ENCODE measurements at places on chromosomes 3 and 15.

DNA sequence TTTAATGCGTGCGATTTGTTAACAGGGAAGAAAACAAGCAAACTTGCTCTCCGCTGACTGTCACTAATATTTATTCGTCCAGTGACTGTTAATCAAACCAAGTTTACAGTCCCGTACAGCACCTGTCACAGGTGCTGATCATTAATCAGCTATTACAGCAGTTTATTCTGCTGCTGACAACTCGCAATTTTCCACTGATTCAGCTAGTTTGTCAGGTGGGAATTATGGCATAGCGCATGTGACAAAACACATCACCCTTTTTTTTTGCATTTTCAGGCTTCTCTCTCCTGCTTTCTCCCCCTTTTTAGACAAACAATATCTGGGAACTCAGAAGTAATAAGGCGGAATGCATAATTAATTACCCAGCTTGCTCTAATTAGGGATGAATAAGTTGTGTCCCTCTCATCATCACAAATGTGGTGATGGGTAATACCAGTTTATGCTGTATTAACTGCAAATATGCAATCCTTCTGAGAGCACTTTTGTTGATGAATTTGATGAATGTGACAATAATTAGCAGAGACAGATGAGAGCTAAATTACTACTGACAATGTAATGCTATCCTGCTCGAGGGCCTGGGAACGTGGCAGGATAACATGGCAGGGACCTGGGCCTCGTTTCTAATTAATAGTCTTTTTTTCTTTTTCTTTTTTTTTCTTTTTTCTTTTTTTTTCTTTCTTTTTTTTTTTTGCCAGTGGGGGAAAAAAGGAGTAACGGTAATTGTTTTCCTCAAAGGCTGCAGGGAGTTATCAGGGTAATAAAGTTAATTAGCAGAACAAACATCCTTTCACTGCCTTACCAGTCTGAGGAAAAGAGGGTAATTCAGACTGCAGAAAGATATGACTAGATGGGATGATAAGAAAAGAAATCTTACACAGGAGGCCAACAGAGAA, 150.3 kb upstream of the SOX2 start:
- DNase-seq = no peak

DNA sequence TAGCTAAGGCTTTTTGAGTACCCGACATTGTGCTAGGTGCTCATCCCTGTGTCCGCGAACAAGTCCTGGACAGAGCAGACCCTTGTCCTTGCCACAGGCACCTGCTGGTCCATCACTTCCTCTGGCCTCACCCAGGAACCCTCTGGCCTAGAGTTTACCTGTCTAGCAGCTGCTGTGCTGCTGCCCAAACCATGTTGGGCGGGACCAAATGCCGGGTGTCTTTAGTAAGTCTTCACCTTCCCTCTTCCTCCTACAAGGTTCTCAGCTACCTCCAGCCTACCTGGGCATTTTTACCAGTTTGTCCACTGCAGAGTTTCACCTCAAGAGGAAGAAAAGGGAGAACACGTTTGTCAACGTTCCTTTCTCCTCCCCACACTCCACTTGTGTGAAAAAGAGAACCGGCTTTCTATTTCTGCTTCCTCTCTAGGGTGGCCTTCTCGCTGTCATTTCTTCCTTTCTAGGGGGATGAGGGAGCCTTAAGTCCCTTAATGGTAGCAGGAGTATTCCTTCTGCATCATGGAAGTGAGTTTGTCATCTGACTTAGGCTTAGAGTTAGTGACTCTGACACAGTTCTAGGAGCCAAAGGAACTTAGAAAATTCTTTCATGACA, 80.4 kb upstream of the GCNT3 start:
- DNase-seq = no peak

DNA sequence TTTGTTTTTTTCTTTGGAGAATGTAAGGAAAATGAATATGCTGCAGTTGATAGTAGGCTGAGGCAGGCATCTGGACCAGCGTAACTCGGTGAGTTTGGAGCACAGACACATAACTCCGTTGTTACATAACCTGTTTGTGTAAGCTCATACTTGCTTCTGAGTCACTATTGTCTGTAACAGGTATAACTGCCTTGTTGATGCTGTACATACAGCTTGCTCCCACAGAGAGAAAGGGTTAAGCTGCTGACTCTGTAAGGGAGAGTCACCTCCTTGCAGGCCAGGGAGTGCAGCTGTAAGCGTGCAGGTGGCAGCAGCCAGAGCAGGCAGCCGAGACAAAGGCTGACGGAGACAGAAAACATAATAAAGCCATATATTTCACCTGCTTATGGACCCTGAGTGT, 20.4 kb downstream of the RETNLB start:
- DNase-seq = no peak

GRCh38 chr3:31980530-31981205, 394 bp downstream of the OSBPL10 start:
- peak; percentile 72 for DNase-seq

- DNase-seq = no peak
Observed at GRCh38 chr3:40432793-40433192, 24.3 kb upstream of the RPL14 start.

DNA sequence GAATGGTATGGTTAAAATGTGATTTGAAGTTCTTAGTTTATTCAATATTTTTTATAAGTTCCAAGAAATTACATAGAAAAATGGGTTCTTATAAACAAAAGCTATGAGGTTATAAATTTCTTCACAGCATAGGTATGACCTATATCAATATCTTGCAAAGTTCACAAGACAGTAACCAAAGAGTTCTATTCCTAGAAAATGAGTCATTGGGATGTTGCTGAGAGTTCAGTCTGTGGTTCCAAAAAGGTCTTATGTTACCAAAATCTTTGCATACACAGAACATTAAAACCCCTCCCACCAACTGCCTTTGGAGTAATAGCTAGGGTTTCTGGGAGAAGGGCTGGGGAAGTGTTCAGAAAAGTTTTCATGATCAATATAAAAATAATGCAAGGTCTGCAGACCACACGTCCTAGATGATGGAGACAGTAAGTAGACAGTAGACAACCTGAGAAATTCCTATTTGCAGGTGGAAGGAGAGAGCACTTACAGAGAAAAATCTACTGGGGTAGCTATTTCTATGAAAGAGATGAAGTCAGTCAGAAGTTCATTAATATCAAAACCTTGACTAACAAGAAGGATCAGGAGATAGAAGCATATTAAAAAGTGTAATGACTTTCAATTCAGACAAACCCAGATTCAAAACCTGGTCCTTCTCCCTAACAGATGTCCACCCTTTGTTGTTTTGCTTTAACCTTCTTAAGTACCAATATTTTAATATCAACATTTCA, 279.3 kb downstream of the KCNH8 start:
- DNase-seq = no peak

DNA sequence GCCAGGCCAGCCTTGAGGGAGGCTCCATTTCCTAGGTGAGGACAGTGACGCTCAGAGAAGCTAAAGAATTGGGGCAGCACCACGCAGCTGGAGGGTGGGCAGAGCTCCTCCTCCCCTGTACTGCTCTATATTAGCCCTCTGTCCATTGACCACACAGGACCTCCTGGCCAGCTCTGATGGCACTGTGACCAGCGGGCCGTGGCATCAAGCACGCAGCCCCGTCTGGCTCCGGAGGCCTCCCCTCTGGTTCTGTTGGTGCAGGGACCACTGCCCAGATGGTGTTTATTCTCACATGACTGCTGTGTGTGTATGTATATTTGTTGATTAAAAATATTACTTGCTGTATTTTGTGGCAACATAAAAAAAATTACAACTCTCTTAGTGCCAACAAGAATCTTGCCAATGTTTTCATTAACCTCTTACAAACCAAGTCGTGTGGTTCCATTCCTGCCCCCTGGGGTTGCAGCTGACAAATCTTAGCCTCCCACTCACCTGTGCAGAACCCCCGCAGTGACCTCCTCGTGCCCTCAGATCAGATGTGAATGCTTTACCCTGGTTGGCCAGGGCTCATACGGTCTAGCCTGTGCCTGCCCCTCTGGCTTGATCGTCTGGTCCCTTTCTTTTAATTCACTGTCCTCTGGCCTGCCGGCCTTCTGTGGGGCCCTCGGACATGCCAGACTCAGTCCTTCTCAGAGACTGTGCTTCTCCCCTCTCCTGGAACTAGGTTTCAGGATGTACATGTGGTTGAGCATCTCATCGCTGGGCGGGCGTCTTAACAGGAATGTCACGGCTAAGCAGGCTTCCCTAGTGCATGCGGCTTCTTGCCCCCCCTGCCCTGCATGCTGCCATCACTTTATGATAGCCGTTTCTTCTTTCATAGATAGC, 14.8 kb downstream of the CHCHD6 start:
- DNase-seq = no peak

- no peak for DNase-seq
Observed at GRCh38 chr3:71936681-71937080, 151.7 kb upstream of the PROK2 start.

DNA sequence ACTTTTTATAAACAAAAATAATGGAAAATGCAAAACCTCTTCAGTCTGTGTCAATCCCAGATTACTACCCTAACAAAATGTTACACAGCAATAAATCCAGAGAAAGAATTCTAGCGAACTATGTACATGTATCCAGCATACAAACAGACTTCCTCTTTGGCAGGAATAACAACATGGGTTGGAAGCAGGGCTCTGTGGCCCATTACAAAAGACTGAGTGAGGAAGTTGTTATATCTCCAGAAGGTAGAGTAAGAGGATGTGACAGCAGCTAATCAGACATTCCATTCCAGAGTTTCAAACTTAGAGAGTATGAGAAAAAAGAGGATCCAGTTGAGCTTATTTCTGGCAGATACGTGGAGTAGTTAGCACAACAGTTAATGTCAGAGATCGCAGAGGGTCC, 294.0 kb upstream of the PLSCR5 start:
- no peak for DNase-seq

- no peak for DNase-seq
Observed at GRCh38 chr3:185067173-185067572, 85.7 kb downstream of the C3orf70 start.

- DNase-seq = no peak
Observed at GRCh38 chr3:39548282-39548681, 80.8 kb downstream of the MOBP start.

DNA sequence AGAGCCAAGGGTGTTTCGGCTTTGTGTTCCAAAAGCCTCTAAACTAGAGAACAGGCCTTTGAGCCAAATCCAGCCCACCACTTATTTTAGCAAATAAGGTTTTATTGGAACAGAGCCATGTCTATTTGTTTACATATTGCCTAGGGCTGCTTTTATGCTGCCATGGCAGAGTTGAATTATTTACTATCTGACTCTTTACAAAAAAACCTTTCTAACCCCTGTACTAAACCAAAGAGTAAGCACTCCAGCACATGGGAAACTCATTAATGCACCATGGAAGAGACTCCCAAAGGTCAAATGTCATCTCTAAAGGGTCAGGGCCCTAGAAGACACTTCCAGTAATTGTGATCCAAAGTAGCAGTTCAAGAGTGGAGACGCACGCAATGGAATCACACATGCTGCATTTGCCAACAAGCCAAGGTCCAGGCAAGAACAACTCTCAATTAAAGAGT, 22.3 kb downstream of the OSBPL10 start:
- no peak for DNase-seq

DNA sequence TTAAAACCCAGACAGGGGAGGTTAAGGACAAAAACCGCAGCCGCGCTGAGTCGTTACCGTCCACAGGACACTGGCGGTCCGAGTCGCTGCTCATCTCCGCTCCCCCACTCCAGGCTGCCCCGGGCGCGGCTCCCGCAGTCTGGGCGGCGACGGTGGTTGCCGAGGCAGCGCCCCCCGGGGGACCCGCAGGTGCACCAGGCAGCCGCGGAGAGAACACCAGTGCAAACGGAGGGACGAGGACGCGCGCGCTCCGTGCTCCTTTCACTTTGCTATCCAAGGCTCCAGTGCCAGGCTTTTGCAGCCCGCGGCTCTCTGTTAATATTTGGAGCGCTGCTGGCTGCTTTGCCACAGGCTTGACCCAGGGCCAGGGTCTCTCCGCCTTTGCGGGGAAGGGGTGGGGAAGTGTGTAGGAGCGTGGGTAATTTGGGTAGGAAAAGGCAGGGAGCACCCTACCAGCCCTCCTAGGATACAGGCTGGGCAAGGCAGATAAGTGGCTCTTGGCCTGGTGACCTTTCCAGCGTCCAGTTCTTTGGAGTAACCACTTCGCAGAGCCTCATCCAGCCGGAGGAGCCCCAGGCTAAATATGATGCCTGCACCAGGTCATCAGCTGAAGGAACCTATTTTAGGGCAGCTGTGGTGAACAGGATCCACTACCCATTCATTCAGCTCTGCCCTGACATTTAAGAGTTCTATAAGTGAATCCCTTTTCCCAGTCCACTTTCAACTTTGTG, at the start of gene GADL1:
Gene GADL1, minus strand, starts transcription at position 141 of the 731 bp plus-strand sequence. Its CDS starts 47 bp downstream, at position 94.
- DNase-seq = peak; percentile 3

GRCh38 chr3:83438188-83438587, 1520.6 kb upstream of the CADM2 start:
- no peak for DNase-seq

DNA sequence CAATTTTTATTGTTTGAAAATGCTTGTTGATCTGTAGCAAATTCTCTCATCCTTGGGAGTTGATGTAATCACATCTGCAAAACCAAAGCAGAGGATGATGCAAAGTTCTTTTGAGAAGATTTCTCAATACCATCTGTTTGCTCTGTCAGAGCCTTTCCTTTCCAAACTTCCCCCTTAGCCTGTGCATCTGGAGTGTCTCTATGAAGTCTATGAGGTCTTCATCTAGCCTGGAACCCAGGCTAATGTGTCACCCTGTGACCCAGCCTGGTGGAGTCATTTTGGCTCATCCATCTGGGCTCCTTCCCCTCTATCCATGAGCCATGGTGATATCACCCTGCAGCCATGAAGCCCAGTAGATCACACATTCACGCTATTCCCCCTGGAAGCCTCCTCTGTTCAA, 123.2 kb upstream of the SLC7A14 start:
- no peak for DNase-seq

- DNase-seq = no peak
Observed at GRCh38 chr3:189964623-189965332, 155.9 kb downstream of the P3H2 start.

GRCh38 chr3:111610189-111610588, 15.0 kb upstream of the ZBED2 start:
- DNase-seq = no peak

GRCh38 chr3:12722226-12722625, 36.8 kb downstream of the TMEM40 start:
- DNase-seq = no peak

GRCh38 chr3:192847941-192848340, 69.7 kb downstream of the MB21D2 start:
- DNase-seq = no peak

DNA sequence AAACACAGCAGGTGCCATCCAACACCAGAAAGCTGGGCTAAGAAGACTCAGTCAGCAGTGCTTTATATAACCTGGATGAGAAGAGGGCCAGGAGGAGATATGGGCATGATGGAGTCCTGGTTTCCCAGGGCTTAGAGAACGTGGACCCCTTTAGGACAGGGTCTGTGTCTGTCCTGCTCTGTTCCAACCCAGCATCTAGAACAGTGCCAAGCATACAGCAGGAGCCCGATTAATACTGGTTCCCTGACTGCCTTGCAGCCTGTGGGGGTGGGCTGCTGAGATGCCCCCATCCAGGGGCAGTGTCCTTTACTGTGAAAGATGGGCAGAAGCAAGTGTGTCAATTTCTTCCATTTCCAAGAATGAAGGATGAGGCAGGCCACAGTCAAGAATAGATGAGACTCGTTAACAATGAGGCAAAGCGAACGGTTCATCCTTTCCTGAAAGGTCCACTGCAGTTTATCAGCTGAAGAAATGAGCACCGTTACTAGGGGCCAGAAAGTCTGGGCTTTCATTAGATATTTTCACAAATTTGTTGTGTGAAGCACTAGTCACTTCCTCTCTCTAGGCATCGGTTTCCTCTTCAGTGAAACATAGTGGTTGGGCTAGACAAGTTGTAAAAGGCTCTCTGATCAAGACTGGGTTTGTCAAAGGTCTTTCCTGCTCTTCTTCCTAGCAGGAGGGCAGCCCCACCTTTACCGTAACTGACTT, 72.0 kb upstream of the HERC1 start:
- no peak for DNase-seq

Measured in germinal center (tissue), 1 donor.